ENCODE measurements at places on chromosomes 2 and 18. TPM values are rescaled to one million over a fixed set of nuclear protein-coding genes. Genes with fewer than 3 reads are reported as not detected.

The LHCGR gene
- total RNA-seq: not detected

The MOB4 gene
- total RNA-seq: 23.5 TPM

The TMEM200C gene
- 0.26 TPM for total RNA-seq

The ACKR3 gene
- 60.5 TPM for total RNA-seq

The SLC40A1 gene
- total RNA-seq: 57.7 TPM

DNA sequence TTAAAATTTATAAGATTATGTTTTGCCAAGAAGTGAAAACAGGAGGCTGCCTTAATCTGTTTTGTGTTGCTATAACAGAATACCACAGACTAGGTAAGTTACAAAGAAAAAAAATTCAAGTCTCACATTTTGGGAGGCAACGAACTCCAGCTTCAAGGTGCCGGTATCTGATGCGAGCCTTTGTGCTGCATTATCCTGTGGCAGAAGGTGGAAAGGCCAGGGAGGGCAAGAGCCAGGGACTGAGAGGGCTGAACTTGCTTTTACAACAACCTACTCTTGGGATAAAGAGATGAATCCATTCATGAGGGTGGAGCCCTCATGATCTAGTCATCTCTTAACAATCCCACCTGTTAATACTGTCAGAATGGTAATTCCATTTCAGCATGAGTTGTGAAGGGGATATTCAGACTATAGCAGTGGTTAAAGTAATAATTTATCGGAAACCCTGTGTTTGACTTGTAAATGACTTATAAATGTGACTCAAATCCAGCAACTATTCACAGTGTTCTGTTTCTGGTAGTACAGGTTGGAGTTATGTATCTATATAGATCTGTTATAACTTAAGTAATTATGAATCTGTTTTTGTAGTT is 3.7 kb downstream of the MTX2 start:
- H3K27me3 ChIP-seq: no peaks in the 10 kb centered on the region
- H3K27ac ChIP-seq: no peak overlapping the region
- peaks cover 11% of the 10 kb centered on the region for H3K4me1 ChIP-seq
- no peak for DNase-seq

GRCh38 chr2:232779465-232779864 is 3.1 kb upstream of the KCNJ13 start:
- DNase-seq: no peak
- no peaks in the 10 kb centered on the region for H3K27me3 ChIP-seq
- H3K36me3 ChIP-seq: no peaks in the 10 kb centered on the region
- H3K4me3 ChIP-seq: no peak overlapping the region

DNA sequence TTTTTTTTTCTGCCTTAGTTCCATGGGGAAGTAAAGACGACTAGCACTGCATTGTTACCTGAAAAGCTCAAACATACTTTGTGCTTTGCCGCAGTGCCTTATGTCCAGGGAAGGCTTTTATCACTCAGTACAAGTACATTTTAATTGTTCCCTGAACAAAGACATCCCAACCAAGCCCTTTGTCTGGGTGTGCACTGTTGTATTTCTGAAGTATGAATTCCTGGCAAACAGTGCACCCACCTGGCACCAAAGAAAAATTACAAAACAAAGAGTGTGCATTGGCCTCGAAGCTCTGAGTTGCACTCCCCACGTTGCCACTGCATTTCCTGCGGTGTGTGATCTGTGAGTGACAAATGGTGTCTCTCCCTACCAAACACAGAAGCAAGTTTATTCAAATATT is 858.5 kb upstream of the PIK3C3 start:
- no peaks in the 10 kb centered on the region for H3K4me1 ChIP-seq
- H3K27ac ChIP-seq: no peak overlapping the region
- H3K27me3 ChIP-seq: no peaks in the 10 kb centered on the region
- no peak for DNase-seq

DNA sequence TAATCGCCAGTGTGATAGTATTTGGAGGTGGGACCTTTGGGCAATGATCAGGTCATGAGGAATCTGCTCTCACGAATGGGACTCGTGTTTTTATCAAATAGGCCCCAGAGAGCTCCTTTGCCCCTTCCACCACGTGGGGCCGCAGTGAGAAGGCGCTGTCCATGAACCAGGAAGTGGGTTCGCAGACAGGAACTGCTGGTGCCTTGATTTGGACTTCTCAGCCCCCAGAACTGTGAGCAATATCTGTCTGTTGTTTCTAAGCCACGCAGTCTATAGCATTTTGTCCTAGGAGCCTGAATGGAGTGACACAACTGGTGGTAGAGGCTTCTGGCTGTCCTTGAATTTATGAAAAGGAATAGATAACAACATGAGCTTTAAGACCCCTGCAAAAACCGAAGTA is 111.2 kb upstream of the HDAC4 start:
- H3K4me1 ChIP-seq: no peaks in the 10 kb centered on the region
- no peaks in the 10 kb centered on the region for H3K27me3 ChIP-seq
- H3K36me3 ChIP-seq: no peaks in the 10 kb centered on the region
- DNase-seq: no peak

DNA sequence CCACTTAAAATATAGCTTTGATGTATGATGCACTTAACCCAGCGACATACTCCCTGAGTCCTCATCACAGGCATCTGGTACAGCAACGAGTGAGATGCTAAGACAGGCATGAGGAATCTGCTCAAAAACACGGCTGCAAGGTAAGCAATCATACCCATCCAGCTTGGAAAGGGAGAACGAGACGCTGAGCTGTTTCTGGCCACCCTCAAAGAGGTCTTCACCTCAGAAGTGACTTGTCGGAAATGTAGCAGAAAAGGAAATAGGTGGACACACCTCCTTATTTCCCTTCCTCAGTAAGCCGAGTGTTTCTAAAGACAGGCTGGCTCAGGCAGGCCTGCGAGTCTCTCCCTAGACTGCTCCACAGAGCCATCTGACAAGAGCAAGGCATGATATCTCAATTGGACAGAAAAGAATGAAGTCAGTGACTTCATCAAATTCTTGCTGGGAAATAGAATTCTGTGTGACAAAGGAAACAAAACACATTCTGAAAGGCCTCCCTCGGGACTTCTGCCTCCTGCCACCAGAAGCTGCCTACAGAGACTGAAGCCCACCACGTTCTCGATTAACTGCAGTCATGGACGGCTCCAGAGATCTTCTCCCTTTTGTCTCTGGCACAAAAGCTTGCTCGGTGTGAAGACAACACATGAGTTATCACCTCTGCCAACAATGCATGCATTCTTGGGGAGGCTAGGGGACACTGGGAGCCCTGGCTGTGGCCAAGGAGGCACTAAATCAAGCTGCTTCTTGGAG is 84.3 kb downstream of the UXS1 start:
- H3K27ac ChIP-seq: no peak overlapping the region
- no peaks in the 10 kb centered on the region for H3K27me3 ChIP-seq
- H3K4me1 ChIP-seq: no peaks in the 10 kb centered on the region
- H3K36me3 ChIP-seq: peaks cover 6% of the 10 kb centered on the region

DNA sequence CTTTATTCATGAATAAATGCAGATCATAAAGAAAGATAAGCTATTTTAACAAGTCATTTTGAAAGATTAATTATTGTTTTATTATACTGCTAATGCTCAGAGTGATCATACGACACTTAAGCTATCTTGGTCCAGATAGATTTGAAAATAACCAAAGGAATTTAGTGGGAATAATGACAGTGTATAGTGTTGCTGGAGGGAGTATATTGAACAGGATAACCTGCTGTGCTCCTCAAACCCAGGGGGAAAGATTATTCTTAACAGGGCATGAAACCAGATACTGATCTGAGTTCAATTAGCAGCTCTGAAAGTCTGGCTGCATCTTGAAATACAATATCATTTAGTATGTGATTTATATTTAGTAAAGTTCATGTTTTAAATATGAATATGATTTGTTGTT is 216.3 kb upstream of the ITGA4 start:
- no peaks in the 10 kb centered on the region for H3K4me1 ChIP-seq
- no peaks in the 10 kb centered on the region for H3K36me3 ChIP-seq
- no peak for DNase-seq

GRCh38 chr2:237895544-237896506 is 36.4 kb downstream of the RAMP1 start:
- no peaks in the 10 kb centered on the region for H3K27me3 ChIP-seq
- peak overlapping the region; percentile 98 for H3K27ac ChIP-seq
- DNase-seq: peak; percentile 71
- no peaks in the 10 kb centered on the region for H3K4me1 ChIP-seq

DNA sequence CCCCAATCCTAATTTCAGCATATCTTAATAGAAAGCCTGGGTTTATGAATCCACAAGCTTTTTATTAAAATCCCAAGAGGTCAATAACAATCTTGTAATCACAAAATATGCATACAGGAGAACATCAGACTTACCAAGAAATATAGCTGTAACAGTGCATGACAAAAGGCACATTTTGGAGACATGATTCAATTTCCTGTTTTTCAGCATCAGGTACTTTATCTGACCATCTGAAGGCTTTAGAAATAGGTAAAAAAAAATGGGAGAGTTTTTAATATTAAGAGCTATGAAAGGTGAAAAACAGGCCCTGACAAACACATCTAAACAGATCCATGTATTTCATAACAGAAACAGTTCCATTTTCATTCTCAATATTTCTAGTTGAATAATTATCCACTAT is 89.9 kb upstream of the EFEMP1 start:
- H3K4me3 ChIP-seq: no peak overlapping the region
- H3K27ac ChIP-seq: peak overlapping the region; percentile 10
- peaks cover 12% of the 10 kb centered on the region for H3K4me1 ChIP-seq
- H3K27me3 ChIP-seq: no peaks in the 10 kb centered on the region

DNA sequence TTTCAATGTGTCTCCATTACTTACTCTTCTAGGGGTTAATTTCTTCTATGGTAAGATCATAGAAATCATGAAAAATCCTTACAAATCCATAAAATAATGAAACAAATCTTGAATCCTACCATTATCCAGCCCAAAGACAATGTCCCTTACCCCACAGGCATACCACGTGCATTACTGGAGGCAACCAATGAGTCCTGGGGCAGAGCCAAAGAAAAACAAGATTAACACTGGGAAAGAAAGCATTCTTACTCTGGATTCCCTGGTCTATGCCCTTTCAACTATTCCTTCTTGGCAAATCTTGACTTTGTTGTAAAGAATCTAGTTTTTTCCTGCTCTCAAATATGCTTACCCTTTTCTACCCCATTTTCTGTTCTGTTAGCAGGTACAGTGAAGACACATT is 3.1 kb upstream of the GALNT1 start:
- H3K4me3 ChIP-seq: no peak overlapping the region
- H3K27ac ChIP-seq: no peak overlapping the region
- DNase-seq: no peak

DNA sequence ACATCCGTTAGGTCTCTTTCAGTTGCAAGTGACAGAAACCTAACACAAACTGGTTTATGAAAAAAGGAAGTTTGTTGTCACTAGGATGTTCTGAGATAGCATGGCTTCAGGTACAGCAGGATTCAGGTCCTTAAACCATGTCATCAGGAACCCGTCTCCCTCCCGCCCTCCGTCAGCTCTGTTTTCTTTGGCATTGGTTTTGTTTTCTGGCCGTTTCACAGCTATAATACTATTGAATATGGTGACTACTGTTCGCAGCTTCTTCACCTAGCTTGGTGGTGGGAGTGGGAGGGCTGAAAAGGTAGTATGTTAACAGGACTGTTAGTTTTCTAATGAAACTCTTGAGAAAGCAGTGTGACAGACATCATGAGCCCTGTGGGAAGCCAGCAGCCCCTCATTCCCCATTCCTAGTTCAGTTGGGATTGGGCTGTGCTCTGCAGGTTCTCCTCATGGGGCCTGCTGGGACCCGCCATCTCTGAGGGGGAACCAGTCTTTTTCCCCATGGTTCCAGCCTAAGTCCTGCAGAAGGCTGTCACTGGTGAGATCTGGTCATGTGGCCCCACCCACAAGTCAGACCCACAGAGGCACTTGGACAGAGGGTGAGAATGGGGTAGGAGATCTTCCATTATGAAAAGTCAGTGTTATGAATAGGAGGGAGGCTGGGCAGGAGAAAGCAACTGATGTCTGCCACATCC is 12.1 kb downstream of the PTMA start:
- no peaks in the 10 kb centered on the region for H3K4me1 ChIP-seq
- no peaks in the 10 kb centered on the region for H3K27me3 ChIP-seq
- no peak for DNase-seq
- H3K27ac ChIP-seq: no peak overlapping the region
- no peak overlapping the region for H3K4me3 ChIP-seq

- H3K27ac ChIP-seq: no peak overlapping the region
- H3K27me3 ChIP-seq: no peaks in the 10 kb centered on the region
- no peak overlapping the region for H3K4me3 ChIP-seq
- no peaks in the 10 kb centered on the region for H3K36me3 ChIP-seq
Observed at GRCh38 chr2:205880048-205880447, 197.7 kb downstream of the NRP2 start.

DNA sequence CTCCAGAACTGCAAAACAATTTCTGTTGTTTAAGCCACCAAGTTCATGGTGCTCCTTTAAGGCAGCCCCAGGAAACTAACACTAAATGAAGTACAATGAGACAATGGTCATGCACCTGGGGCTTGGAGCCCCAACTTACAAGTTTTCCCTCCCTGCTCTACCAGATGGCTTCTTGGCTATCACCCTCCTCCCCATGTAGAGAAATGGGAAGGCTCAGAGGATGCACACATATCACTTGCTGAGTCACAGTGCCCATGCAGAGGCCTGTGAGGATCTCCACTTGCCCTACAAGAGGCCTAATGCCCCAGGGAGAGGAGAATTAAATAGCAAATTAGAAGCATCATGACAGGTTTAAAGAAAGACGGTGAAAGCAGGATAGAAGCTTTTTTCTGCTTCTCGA is 270.9 kb downstream of the TTC32 start:
- no peak for DNase-seq
- H3K4me3 ChIP-seq: no peak overlapping the region
- H3K4me1 ChIP-seq: no peaks in the 10 kb centered on the region

- H3K4me1 ChIP-seq: no peaks in the 10 kb centered on the region
- no peak overlapping the region for H3K4me3 ChIP-seq
- H3K27ac ChIP-seq: no peak overlapping the region
- H3K36me3 ChIP-seq: no peaks in the 10 kb centered on the region
Observed at GRCh38 chr2:234286118-234286598, 210.7 kb downstream of the ARL4C start.

DNA sequence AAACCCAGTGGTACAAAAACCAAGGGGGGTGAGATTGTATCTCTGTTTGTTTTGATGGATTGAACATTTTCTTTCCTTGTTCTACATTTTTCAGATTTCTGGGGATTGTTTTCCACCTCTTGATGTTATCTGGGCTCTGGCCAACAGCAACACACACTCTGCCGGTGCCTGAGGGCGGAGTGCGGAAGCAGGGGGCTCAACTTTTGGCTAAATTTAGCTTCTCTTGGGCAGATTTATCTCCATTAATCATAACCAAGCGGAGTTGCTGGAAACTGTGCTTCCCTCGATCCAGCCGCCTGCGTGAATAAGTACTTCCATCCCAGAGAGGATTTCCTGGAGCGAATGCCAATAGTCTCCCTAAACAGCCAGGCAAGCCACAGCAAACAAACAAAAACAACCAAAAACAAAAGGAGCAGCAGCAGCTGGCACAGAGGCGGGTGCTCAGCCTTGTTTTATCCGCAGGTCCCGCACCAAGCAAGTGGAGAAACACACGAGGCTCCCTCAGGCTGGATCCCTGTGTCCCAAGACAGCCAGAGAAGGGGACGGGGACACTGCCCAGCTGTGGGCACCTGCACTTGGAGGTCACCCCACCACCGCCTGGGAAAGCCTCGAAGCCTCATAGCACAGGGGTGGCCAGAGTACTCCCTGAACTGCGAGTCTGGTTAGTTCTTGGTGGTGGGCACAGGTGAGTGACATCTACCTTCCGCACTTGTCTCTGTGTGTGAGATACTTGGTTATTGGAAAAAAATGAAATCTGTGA is 143.4 kb downstream of the NDUFA10 start:
- H3K27me3 ChIP-seq: no peaks in the 10 kb centered on the region
- H3K4me3 ChIP-seq: no peak overlapping the region
- no peaks in the 10 kb centered on the region for H3K4me1 ChIP-seq
- DNase-seq: peak; percentile 58
- no peak overlapping the region for H3K27ac ChIP-seq
- H3K36me3 ChIP-seq: no peaks in the 10 kb centered on the region
